Heart right ventricle (tissue), 16 donors: ENCODE measurements at places on chromosomes 7 and 10. TPM values are rescaled to one million over a fixed set of nuclear protein-coding genes. Genes with fewer than 3 reads are reported as not detected.

- peaks cover 63% of the 10 kb centered on the region for H3K36me3 ChIP-seq
- no peak overlapping the region for H3K27ac ChIP-seq
- H3K4me3 ChIP-seq: no peak overlapping the region
- no peaks in the 10 kb centered on the region for H3K27me3 ChIP-seq
- DNase-seq: no peak
Measured at GRCh38 chr7:141563956-141564623, 12.9 kb downstream of the AGK start.

GRCh38 chr10:2459713-2460112 lies 607.6 kb upstream of the PFKP start:
- no peak overlapping the region for H3K4me3 ChIP-seq
- no peaks in the 10 kb centered on the region for H3K4me1 ChIP-seq
- no peaks in the 10 kb centered on the region for H3K36me3 ChIP-seq
- no peaks in the 10 kb centered on the region for H3K27me3 ChIP-seq
- no peak overlapping the region for H3K27ac ChIP-seq
- no peak for DNase-seq

DNA sequence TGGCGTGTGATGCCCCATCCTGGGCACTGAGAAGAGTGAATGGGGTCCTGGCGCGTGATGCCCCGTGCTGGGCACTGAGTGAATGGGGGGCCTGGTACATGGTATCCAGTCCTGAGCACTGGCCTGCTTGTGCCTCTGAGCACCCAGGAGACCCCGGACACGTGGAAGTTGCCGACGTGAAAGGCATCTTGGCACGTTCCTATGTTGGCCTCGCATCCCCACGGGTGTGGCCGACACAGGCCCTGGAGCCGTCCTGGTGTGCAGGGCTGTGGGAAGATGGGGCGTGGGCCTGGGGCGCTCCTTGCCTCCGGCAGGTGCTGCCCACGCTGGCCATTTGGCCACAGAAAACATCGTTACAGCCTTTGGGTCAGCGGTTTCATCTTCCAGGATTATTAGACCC lies 35.5 kb downstream of the CFAP46 start:
- no peak for DNase-seq
- no peaks in the 10 kb centered on the region for H3K36me3 ChIP-seq
- H3K4me3 ChIP-seq: no peak overlapping the region

The CTAGE15 gene
- 0.13 TPM for total RNA-seq
